Right lobe of liver (tissue), 6 donors: ENCODE measurements at places on chromosomes 11 and 22. TPM values are rescaled to one million over a fixed set of nuclear protein-coding genes. Genes with fewer than 3 reads are reported as not detected.

The CARS1 gene
- 21.6 TPM for total RNA-seq

The HMOX1 gene
- total RNA-seq, result 67.1 TPM

The GRK2 gene
- total RNA-seq, result 24.5 TPM

The YPEL1 gene
- 2.8 TPM for total RNA-seq

The PLAAT2 gene
- total RNA-seq, result 2.2 TPM

The POU2AF3 gene
- 0.42 TPM for total RNA-seq

The BTBD18 gene
- total RNA-seq, result not detected

The POU2F3 gene
- total RNA-seq, result not detected

The SPA17 gene
- 0.23 TPM for total RNA-seq

The CD248 gene
- 1.0 TPM for total RNA-seq

The OR52J3 gene
- not detected for total RNA-seq

The OR51B5 gene
- not detected for total RNA-seq

The NLRP14 gene
- not detected for total RNA-seq

The MUC5AC gene
- not detected for total RNA-seq

The FGF3 gene
- not detected for total RNA-seq

GRCh38 chr11:109426442-109427240 lies 4.7 kb downstream of the C11orf87 start:
- no peak for DNase-seq

- no peak for DNase-seq
These were observed 23.4 kb upstream of the NECTIN1 start for GRCh38 chr11:119752345-119752871.

- DNase-seq, result no peak
These were observed 26.0 kb upstream of the API5 start for GRCh38 chr11:43285826-43286225.

DNA sequence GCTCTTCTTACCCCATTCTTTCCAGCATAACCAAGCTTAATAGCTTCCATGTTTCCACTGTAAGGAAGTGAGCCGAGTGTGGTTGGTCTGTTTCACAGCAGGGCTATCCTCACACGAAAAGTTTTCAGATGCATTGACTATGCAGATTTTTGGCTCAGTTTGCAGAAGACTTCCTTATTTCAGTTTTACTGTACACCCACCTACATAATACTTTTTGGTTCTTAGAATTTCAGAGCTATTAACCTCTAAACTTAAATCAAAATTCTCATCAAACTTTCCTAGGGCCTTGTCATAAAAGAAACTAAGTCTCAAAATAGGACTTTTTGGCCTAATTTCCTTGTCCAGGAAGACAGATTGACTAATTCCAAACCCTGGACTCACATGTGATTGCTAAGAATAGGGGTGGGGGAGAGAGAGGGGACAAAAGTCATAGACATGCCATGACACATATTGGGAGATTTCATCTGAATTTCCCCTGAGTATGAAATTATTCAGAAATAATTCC lies 7.3 kb upstream of the EHF start:
- DNase-seq, result no peak

- DNase-seq, result no peak
These were observed 9.2 kb downstream of the LIN7C start for GRCh38 chr11:27497284-27497866.

DNA sequence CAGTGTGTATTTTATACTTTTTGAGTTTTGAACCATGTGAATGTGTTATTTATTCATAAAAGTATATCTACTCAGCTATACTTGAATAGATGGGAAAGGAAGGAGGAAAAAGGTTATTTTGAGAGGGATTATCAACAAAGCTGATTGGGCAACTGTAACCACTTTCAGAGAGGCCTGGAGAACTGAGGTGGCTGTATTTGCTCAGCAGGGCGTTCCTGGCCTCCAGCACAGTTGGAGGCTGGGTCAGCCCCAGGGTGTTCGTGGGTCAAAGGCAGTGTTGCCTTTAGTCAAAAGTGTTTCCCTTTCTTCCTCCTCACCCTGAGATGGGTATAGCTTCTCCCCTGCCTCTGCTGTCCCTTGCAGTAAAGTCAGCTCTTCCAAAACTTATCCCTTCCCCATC lies 26.7 kb downstream of the ASCC2 start:
- DNase-seq, result peak; percentile 88

GRCh38 chr11:104151404-104152204 lies 12.3 kb downstream of the PDGFD start:
- no peak for DNase-seq

DNA sequence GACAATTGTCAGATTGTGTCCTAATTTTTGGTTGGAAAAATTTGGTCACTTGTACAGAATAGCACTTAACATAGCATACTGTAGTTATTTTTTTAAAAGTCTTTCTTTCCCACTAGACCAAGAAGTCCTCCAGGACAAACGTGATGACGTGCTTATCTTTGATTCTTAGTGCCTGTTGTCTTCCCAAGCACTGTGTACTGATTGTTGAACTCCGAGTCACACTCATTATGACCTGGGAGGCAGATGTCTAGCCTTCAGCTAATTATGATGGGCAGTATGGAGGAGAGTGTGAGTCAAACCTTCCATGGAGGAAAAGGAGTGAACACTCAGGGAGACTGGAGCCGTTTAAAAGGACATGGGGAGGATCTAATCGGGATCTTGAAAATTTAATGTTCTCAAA lies 119.8 kb downstream of the SPON1 start:
- no peak for DNase-seq

DNA sequence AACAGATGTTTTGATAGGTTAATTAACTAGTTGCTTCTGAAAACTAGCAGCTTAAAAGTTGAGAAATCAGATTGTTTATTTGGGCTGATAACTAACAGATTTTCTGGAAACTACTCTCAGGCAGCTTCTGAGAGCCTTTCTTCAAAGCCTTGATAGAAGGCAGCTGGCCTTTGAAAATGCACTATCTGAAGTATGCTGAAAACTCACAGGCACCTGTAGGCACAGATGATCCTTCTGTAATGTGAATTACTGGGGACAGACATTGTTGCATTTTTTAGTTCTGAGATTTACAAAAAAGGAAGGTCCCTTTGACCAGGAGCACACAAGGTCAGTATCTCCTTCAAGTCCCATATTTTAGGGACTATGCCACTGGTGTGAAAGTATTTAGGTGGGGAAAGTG lies 460.8 kb upstream of the CNTN5 start:
- DNase-seq, result no peak

GRCh38 chr11:133902506-133902905 lies 54.3 kb downstream of the IGSF9B start:
- DNase-seq, result peak; percentile 11

GRCh38 chr11:120217941-120218694 lies 7.3 kb downstream of the OAF start:
- DNase-seq, result peak; percentile 67

DNA sequence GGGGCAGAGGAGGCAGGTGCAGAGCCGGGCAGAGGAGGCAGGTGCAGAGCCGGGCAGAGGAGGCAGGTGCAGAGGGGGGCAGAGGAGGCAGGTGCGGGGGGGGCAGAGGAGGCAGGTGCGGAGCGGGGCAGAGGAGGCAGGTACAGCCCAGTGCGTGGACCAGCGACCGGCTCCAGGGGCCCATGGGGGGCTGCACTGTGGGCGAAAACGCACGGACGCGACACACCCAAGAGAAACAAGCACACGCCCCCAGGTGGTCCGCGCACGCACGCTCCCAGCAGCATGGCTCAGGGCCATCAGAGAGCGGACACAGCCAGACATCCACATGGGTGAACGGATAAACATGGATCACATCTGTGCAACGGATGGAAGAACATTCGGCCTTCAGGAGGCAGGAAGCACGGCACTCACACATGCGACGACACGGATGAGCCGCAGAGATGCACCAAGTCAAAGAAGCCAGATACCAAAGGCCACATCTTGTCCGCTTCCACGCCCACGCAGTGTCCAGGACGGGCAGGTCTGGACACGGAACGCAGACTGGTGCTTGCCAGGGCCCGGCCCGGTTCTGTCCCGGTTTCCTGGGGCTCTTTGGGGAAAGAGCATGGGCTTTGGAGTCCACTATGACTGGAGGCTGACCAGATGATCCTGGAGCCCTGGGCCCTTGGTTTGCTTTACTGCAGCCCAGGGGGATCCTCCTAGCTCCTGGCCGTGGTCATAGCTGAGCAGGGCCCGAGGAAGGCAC lies 21.8 kb downstream of the OSBPL5 start:
- no peak for DNase-seq

DNA sequence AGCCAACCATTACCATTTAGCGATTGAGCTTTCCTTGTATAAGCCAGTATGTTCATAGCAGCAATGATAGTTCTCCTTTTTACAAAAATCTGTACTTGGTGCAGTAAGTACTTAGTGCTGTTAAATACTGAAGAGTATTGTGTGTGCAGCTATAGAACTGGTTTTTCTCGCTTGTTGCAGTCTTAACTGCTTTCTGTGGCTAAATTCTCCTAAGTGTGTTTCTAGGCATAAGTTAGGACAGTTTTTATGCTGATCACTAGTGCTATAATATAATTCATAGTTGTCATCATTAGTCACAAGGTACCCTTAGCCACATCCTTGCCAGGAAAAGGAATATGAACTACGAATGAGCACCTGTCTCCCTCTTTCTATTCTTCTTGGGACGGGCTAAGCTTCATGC lies 107.7 kb downstream of the GRAMD1B start:
- no peak for DNase-seq

GRCh38 chr11:46272816-46273427 lies 4.5 kb upstream of the CREB3L1 start:
- no peak for DNase-seq

GRCh38 chr22:25485626-25486545 lies 78.6 kb upstream of the GRK3 start:
- no peak for DNase-seq

GRCh38 chr11:63552921-63553320 lies 10.3 kb downstream of the PLAAT2 start:
- DNase-seq, result no peak

GRCh38 chr11:19164881-19165280 lies 36.9 kb downstream of the CSRP3 start:
- no peak for DNase-seq

- no peak for DNase-seq
These were observed 33.7 kb downstream of the ME3 start for GRCh38 chr11:86638673-86639072.

DNA sequence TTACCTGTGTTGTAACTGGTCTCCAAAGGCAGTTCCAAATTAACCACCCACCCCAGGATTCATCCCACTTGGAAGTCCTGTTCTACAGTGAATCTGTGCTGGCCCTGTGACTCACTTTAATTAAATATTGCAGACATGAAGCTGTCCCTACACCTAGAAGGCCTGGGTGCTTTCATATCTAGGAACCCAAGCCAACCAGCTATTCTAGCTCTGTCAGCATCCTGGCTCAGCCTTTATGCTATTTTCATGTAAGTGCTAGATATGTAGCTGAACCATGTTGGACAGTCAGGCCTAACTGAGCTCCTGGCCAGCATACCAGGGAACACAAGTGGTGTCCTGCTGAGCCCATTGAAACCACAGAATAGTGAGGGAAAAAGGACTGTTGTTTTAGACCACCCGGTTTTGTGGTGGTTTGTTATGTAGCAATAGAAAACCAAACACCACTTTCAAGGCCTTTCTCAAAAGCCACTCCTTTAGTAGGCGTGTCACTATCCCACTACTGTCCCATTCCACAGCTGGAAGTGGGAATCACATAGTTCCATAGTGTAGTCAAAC lies 30.3 kb downstream of the CNTF start:
- DNase-seq, result no peak

DNA sequence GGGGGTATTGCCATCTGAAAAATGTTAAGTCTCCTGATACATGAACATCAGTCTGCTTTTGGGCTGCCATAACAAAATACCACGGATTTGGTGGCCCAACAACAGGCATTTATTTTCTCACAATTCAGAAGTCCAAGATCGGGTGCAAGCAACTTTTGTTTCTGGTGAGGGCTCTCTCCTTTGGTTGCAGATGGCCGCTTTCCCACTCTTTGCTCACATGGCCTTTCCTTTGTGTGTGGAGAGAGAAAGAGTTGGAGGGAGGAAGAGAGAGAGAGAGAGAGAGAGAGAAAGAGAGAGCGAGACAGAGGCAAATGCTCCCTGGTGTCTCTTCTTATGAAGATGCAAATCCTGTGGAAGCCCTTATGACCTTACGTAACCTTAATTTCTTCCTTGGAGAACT lies 2.5 kb upstream of the KRTAP5-2 start:
- DNase-seq, result no peak

DNA sequence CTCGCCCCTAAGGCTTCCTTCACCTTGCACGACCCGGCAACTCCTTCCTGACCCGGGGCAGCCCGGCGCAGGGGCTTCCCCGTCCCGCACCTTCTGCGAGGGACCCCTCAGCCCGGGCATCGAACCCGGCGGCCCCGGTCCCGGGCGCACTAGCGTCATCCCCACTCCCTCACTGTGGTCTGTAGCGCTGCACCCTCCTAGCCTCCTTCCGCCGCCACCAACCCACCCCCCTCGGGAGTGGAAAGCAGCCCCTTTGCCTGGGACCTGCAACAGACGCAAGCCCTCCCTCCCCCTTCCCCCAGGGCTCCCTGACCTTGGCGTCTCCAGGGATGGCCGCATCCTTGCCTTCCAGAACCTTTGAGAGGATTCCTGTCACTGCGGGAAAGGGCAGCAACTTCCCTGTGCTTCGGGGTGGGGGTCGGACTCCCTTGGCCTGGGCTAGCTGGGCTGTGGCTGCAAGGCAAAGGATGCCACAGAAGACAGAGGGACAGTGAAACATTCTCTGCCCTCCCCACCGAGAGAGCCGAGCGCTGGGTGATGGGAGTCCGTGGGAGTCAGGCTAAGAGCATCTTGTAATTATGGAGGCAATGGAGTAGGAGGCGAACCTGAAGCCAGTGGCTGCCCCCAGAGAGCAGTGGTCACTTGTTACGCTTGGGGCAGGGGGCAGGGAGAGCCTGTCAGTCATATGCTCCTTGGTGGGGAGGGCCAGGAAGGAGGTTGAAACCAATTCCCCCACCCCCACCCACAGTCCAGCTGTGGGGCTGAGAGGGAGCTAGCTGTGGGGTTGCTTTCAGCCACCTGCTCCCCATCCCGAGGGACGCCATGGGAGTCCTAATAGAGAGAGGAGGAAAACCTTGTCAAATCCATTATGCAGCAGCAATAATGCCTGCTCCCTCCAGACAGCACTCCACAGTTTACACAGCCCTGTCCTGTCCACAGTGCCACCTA lies 920 bp downstream of the TMEM132A start:
- DNase-seq, result no peak
